ENCODE measurements at places on chromosomes 3 and 15.

DNA sequence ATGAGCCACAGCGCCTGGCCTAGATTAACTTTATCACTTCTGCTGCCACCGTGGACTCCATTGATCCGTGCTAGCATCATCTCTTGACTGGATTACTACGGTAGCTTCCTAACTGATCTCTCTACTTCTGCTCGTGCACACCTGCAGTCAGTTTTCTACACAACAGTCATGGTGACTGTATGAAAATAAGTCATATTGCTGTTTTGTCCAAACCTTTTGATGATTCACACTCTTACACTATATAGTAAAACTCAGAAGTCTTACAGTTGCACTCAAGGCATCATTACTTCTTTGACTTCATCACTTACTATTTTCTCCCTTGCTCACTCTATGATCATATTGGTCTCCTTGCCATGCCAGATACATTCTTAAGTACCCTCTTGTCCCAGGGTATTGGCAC, 10.1 kb downstream of the PDCD6IP start:
- no peak for DNase-seq

DNA sequence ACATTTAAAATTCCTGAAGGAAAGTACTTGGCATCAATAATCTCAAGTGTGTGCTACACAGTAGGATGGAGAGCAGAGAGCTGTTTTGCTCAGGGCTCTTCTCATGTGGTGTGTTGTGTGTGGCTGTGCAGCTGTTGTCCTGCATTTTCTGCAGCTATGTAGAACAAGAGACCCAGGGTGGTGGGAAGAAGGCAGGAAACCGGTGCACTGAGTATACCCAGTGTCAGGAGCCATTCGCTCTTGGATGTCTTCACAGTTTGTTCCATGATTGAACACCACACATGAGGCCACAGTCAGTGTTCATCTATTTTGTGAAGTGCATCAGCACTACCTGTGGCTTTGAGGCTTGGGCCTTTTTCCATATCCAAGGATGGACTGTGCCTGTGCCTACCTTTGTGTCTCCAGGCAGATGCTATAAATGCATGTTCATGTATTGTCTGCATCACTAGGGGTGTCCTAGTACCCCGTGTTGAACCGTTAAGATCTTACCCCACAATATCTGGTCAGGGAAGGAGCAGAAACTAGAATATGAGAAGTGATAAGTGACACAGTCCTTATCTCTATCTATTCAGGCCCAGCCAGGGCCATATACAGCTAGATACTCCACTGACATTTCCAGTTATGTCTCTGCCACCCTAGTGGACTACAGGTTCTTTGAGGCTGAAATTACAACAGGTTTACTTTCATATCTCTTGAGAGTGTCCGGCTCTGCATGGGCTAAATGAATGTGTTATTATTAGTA, 194.3 kb downstream of the NR2F2 start:
- DNase-seq, result no peak

GRCh38 chr3:81303321-81303720, 458.1 kb downstream of the GBE1 start:
- DNase-seq, result no peak

DNA sequence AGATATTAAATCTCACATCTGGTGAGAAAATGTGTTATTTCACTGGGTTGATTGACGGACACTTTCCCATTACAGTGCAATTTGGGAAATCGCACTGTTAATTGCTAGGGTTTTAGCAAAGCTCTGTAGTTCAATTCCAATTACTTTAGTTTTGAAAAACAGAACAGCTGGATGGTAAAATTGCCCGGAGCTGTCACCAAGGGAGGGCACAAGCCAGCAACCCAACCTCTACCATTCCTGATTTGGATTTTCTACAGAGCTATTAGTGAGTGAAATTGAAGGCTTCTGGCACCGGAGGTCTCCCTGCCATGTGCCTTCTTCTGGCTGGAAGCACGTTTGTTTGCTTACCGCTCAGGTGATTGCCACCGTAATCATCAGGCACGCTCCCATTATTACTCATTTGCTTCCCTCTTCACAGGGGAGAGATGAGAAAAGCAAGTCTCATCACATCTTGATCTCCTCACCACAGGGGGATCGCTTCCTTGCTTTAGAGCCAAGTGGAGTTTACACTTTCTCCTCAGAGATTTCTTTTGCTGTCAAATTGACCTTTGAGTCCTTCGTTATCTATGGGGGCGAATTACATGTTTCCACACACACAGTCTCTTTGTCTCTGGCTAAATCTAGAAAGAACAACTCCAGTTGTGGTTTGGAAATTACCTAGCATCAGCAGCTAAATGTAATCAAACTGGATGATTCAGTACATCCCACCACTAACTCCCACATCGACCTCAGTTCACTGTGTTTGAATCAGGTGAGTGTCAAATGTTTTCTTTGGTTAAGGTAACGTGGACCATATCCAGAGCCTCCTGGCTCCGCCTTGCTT, 421.7 kb upstream of the GOLIM4 start:
- DNase-seq, result no peak

All from activated CD8-positive, alpha-beta memory T cell treated with anti-CD3 and anti-CD28 coated beads for 1 hour (primary cell).